Cerebellum (tissue), 4 donors: ENCODE measurements at places on chromosomes 1 and 21. TPM values are rescaled to one million over a fixed set of nuclear protein-coding genes. Genes with fewer than 3 reads are reported as not detected.

The PTGFRN gene
- total RNA-seq = 40.5 TPM

The GNPAT gene
- 43.5 TPM for total RNA-seq

The CDC42 gene
- total RNA-seq = 251 TPM

The AGO4 gene
- 60.4 TPM for total RNA-seq

The TMEM52 gene
- 0.82 TPM for total RNA-seq

The NPPA gene
- 0.45 TPM for total RNA-seq
